Liver (tissue), 10 donors: ENCODE measurements at places on chromosomes 6 and 20. TPM values are rescaled to one million over a fixed set of nuclear protein-coding genes. Genes with fewer than 3 reads are reported as not detected.

GRCh38 chr6:797479-798077, 104.6 kb upstream of the EXOC2 start:
- no peak for DNase-seq

DNA sequence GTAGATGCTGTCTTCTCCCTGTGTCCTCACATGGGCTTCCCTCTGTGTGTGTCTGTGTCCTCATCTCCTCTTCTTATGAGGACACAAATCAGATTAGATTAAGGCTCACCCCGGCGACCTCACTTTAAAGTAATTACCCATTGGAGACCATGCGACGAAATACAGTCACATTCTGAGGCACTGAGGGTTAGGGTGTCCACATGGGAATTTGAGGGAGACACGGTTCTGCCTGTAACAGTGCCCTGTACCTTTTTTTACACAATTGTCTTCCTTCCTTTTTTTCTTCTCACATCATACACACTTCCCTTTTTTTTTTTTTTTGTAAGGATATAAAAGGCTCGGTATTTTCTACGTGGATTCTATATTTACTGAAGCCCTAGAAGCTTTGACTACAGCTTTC, 48.9 kb downstream of the DEK start:
- DNase-seq: no peak

- DNase-seq: no peak
Measured at GRCh38 chr6:90468080-90468479, 118.8 kb downstream of the MAP3K7 start.

The TRIM40 gene
- polyA plus RNA-seq: not detected

DNA sequence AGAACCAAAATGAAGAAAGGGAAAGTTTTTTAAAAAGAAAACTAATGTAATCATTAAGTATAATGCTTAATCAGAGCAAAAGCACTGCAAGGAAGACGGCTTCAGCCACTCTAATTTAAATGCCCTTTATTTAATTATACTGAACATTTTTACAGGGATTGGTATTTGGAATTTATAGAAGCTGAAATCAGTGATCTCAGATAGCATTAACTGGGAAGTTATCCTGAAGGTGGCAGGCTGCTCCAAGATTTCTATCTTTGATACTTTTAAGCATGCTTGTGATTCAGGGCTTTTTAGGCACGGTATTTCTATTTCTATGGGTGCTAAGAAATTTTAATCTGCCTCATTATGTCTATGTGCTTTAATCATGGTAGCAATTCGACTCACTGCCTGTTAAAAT, 1.3 kb upstream of the NDUFAF4 start:
- no peak for DNase-seq
